ENCODE measurements at places on chromosomes 12 and 14.

DNA sequence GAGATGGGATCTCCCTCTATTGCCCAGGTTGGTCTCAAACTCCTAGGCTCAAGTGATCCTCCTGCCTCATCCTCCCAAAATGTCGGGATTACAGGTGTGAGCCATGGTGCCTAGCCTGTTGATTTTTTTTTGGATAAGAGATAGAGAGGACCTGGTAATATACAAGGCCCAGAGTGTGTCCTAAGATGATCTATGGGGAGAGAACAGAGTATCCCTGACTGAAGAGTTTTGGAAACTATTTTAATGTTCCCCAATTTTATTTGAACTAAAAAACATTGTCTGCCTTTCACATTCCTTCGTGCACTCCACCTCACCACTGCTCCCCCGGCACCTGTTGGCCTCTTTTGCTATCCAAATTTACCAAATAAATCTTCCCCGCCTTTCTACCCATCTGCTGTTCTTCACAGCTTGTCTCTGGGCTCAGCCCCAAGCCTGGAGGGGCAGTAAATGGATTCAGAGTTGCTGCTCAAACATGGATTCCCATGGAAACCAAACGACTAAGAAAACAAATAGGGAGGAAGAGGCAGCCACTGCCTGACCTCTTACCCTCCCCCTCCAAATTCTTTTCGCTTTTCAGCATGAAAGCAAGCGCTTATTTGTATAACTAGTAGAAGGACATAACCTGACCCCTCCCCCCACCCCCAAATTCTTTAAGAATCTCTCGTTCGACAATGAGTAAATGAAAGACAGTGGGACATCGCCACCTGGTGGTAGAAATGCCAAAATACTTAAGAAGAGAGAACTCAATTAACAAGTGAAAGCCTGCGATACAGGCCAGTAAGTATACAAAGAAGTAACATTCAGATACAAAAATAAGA, 22.6 kb downstream of the OR10G3 start:
- peak; percentile 74 for DNase-seq

DNA sequence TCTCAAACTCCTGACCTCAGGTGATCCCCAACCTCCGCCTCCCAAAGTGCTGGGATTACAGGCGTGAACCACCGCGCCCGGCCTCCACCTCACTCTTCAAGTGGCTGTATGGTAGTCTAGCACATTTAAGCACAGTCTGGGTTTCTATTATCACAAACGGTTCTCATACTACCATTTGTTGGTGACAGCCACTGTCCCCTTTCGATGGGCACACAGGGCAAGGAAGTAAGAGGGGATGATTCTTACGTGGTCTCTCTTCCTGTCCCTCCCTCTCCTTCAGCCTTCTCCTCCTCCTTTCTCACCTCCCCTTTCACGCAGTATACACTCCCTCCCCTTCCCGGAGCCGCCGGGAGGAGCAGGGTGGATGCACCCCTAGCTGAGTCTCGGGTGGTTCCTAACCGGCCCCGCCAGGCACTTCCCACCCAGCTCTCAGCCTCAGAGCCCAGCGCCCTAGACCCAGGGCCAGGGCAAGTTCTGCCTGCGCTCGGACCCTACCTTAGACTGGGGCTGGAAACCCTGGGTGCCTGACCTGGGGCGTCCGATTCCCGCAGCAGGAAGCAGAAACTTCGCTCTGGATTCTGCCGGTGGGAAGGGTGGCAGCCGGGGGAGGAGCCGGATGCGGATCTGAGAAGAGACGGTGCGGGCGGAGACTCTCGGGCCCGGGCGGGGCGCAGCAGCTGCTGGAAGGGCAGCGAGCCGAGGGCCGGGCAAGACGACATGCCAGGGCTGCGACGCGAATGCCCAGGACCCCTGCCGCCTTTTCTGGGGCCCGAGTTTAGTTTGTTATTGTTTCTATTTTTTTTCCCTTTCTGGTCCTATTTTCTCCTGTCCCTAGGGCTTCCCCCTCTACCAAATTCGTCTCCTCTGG, at the start of gene TEP1:
TEP1 (minus strand) TSS at position 626 of the 868 bp plus-strand sequence. CDS start 5,062 bp downstream, outside the sequence.
- DNase-seq, result peak; percentile 56

- DNase-seq, result no peak
These were observed 6.9 kb downstream of the TMBIM6 start for GRCh38 chr12:49748306-49748705.

DNA sequence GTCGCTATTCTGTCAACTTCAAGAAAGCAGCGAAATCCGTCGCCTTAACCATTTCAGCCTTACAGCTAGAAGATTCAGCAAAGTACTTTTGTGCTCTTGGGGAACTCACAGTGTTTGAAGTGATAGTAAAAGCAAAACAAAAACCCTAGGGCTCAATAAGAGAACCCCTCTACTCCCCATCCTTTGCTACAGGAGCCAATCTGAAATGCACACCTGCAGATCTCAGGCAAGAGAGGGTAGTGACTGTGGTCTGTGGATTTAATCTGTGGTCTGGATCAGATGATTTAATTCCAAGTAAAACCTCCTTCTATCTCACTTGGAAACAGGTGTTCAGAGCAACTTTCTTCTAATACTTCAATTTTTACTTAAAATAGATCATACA, 422.9 kb upstream of the OR4E1 start:
- DNase-seq, result no peak

GRCh38 chr14:92832137-92832700, 38.1 kb downstream of the GOLGA5 start:
- DNase-seq, result no peak

GRCh38 chr14:51552768-51553404, 98.8 kb upstream of the FRMD6 start:
- DNase-seq, result no peak

DNA sequence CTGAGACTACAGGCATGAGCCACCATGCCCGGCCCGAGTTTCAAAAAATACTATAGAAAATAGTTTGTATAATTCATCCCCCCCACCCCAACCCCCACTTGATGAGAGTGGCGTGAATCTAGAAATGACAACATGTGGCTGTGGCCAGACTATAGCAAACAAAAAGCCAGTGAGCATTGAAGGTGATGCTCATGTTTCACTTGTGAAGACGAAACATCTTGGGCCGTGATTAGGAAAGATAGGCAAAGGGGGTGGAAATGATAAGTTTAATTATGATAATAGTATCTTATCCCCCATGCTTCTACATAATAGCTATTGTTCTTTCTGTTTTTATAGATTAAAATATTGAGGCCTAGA, 8.5 kb downstream of the BORCS5 start:
- DNase-seq, result no peak

DNA sequence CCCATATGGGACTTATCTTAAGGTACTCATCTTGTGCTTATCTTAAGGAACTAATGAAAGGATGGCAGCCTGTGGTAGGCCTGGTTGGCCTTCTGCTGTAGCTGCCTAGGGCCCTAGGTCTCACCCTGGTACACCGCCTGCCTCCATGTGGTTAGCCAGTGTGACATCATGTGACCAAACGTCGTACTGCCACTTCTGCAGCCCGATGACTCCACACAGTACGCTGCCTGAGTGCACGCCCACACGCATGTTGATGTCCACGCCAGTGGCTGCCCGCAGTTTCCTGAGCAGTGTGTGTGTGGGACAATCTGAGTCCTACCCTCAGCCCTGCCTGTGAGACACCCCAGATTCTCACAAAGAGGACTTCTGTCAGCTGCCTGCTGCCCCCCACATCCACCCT, 5.1 kb downstream of the ADCY4 start:
- DNase-seq, result no peak

DNA sequence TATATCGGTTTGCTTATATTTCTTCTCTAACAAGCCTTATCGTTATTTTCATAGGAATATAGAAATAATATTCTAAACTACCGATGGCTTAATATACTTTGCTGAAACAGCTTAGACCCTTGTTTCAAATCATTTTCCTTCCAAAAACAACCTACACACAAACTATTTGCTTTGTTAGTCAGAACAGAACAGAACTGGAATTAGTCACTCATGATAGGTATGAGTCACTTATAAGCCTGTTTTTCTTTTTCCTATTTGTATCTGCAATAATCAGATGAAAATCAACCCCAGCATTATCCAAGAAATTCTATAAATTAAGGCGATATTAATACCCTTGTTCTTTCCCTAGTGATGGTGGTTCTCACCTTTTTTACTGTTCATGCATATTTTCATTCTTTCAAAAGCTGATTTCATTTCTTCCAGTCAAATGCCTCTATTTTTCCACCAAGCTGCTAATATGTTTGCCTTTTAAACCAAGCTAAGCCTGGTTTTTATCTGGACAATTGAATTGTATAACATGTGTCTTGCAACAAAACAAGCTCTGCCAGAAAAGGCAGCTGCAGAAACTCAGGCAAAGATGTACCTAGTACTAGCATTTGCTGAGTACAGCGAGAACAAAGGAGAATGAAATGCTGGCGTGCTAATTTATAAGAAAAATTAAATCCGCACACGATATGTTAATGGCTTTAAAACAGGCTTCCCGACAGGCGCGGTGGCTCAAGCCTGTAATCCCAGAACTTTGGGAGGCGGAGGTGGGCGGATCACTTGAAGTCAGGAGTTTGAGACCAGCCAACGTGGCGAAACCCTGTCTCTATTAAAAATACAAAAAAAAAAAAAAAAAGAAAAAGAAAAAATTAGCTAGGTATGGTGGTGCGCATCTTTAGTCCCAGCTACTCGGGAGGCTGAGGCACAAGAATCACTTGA, 1418.2 kb downstream of the AACS start:
- DNase-seq, result no peak

DNA sequence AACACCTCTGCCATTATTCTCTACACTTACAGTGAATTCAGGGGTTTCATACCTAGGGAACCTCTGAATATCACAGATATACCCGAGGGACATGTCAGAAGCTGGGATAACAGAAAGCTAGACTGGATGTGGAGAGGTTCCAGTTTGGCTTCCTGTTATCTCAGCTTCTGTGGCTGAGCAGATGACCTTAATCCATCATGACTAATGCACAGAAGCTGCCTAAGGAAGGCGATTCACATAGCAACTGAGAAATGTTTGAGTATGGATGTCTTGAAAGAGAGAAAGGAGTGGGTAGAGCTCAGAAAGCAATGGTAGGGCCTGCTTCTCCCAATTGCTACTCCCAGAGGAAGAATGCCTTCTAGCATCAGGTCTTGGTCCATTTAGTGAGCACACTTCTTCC, 187.6 kb downstream of the RMST start:
- peak; percentile 0 for DNase-seq

DNA sequence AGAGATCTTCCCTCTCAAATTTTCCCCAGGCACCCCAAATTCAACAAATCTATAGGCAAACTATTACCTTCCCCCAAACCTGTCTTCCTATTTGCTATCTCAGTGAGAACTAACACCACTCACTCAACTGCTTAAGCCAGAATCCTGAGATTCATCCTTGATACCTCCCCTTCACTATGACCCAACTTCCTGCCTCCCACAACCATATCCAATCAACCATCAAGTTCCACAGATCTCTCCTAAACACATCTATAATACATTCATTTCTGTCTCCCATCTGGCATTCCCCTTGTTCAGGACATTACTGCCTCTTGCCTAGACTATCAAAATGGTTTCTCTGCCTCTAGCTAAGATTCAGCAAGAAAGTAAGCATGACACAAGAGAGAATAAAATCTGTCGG, 21.3 kb downstream of the YAF2 start:
- DNase-seq, result no peak

GRCh38 chr14:102898776-102899515, 23.5 kb upstream of the AMN start:
- DNase-seq, result no peak

GRCh38 chr12:8096281-8096915, 14.3 kb downstream of the NECAP1 start:
- DNase-seq, result no peak

DNA sequence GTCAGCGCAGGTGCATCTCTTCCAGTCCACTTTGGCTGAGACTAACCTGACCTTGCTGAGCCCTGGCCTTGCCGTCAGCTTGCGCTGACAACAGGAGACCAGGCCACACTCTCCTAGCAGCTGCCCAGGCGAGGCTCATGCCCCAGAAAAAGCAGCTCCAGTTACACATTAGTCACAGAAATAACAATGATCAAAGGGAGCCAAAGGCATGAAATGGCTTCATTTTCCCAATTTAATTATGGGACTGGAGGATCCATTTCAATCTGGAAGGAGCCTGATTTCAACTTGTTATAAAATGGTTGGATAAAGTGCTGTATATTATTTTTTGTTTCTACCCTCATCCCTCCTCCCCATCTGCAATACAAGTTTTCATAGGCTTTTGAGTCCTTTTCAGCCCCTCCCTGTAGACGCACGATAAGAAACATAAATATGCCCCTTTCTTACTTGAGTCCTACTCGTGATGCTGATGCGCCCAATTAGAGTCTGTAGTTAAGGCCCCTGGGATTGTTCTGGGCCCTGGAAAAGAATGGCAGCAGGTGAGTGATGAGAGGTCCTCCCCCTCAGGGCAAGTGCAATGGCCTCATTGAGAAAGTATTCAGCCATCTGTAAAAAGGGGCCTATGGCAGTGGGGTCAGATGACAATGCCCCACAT, 376.0 kb downstream of the C12orf75 start:
- DNase-seq, result no peak

DNA sequence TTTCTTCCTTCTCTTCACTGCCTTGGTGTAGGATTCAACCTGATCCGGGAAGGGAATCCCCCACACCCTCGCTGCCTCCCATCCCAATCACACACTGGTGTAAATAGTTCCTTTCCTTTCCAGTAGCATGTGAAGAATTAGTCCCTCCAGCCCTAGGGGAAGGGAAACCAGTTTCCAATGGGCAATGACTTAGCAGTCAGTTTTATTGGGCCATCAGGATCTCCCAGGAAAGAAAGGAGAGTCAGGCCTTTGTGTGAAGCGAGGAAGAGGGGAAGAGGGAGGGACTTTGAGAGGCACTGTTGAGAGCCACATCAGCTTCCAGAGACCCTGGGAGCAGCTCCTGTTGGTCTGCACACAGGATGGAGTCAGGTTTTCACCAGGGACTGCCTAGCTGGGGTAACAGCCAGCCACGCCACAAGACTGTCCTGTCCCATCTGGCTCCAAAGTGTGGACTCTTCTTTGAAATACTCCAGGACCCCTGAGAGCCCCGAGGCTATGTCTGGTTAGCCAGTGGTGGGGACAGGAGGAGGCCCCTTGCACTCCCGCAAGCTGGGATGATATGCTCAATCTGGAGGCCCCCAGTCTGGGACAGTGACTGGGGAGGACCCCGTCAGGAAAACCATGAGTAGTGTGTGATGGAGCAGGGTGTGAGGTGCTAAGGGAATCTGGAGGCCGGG, 27.9 kb downstream of the MOAP1 start:
- DNase-seq, result no peak

DNA sequence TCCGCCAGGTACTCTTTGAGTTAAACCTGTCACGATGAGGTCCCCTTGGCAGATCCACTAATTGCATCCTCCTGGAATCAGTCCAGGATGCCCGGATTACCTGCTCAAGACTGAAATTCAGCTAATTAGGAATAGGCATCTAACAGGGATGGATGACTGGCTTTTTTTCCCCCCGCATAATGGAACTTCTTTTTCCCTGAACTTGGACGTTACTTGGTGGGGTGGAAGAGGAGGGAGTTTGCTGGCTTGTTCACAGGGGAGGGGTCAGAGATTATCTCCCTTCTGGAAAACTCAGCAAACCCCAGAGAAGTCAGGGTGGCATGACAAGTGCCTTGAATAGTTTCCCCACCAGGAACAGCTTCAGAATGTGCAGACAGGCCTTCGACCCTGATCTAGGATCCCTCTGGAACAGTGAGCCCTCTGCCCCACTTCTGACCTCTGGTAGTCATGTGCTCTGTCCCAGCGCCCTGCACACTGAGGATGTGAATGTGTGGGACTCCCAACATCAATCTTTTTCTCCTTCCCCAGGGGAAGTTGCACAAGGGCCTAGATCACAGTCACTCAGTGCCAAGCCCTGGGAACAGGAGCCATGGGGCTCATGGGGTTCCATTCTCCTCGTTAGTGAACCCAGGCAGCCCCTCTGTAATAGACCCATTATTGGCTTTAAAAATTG, 142.5 kb downstream of the SMOC1 start:
- no peak for DNase-seq
